Activated CD4-positive, alpha-beta T cell treated with anti-CD3 and anti-CD28 coated beads, Interleukin-2, amount 10 ng/mL, durations not matched to agents 24 days and 14 days (primary cell): ENCODE measurements at places on chromosomes 16 and 17. TPM values are rescaled to one million over a fixed set of nuclear protein-coding genes. Genes with fewer than 3 reads are reported as not detected.

C17orf67 gene
- total RNA-seq = 3.7 and 4.4 TPM in 2 replicates

ITGA2B gene
- 0.65 and 0.85 TPM in 2 replicates for total RNA-seq

CACNG1 gene
- total RNA-seq = not detected in 2 replicates

KRT35 gene
- not detected in 2 replicates for total RNA-seq

PIGQ gene
- total RNA-seq = 43.2 and 50.3 TPM in 2 replicates

DNA sequence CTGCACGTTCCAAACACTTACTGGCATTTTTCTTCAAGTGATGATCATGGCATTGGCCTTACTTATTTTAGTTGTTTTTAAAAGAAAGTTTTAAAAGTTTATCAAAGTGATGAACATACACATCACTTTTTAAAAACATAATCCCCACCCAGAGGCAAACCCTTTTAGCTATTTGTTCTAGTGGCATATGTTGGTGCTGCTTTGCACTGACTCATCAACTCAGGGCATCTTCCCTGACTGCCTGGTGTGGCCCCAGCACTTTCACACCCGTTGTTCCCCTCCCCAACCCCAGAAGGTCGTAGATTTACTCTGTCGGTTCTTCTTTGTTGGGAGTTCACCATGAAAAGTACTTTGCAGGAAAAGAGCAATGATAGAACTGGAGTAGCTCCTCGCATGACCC, 161.3 kb downstream of the RPTOR start:
- no peaks in the 10 kb centered on the region for H3K27me3 ChIP-seq
- H3K36me3 ChIP-seq = peaks cover 57% of the 10 kb centered on the region
- H3K4me1 ChIP-seq = peaks cover 72% of the 10 kb centered on the region
- no peak overlapping the region for H3K4me3 ChIP-seq
- DNase-seq = no peak

GRCh38 chr16:1674751-1675664, 3.1 kb upstream of the JPT2 start:
- H3K36me3 ChIP-seq = peaks cover 53% of the 10 kb centered on the region
- H3K4me3 ChIP-seq = no peak overlapping the region
- DNase-seq = no peak
- H3K4me1 ChIP-seq = peaks cover 18% of the 10 kb centered on the region
- no peaks in the 10 kb centered on the region for H3K27me3 ChIP-seq

GRCh38 chr17:72754513-72754912, 338.0 kb downstream of the SLC39A11 start:
- no peaks in the 10 kb centered on the region for H3K27me3 ChIP-seq
- no peak overlapping the region for H3K27ac ChIP-seq
- H3K36me3 ChIP-seq = no peaks in the 10 kb centered on the region
- no peak for DNase-seq

- H3K4me3 ChIP-seq = no peak overlapping the region
- no peak for DNase-seq
- no peaks in the 10 kb centered on the region for H3K27me3 ChIP-seq
- no peak overlapping the region for H3K27ac ChIP-seq
- no peaks in the 10 kb centered on the region for H3K36me3 ChIP-seq
These were observed 91.5 kb downstream of the NPIPB11 start for GRCh38 chr16:29315046-29315445.

GRCh38 chr16:80489173-80489572, 51.6 kb upstream of the DYNLRB2 start:
- no peak overlapping the region for H3K4me3 ChIP-seq
- DNase-seq = no peak
- no peak overlapping the region for H3K27ac ChIP-seq
- peaks cover 10% of the 10 kb centered on the region for H3K27me3 ChIP-seq

- H3K4me3 ChIP-seq = no peak overlapping the region
- no peak for DNase-seq
- H3K4me1 ChIP-seq = peaks cover 3% of the 10 kb centered on the region
- H3K27me3 ChIP-seq = no peaks in the 10 kb centered on the region
These were observed 89.4 kb downstream of the ADCY9 start for GRCh38 chr16:4026854-4027253.

DNA sequence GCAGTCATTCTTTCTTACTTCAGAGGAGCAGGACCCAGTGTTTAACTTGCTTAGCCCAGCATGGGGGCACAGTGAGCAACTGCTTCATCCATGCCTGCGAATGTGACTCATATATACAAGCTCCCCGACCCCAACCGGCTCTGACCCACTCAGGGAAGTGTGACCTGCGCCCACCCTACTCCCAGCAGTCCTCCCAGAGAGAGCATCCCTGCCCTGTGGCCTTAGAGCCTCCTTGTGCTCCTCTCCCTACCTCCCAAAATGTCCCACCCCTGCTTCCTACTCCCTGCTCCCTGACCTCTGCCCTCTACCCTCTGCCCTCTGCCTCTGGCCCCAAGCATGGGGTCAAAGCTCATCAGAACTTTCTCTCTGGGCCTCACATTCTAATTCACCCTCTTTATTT, 46.9 kb upstream of the DLX4 start:
- H3K4me1 ChIP-seq = no peaks in the 10 kb centered on the region
- H3K4me3 ChIP-seq = no peak overlapping the region
- H3K27me3 ChIP-seq = peaks cover 10% of the 10 kb centered on the region
- no peaks in the 10 kb centered on the region for H3K36me3 ChIP-seq

DNA sequence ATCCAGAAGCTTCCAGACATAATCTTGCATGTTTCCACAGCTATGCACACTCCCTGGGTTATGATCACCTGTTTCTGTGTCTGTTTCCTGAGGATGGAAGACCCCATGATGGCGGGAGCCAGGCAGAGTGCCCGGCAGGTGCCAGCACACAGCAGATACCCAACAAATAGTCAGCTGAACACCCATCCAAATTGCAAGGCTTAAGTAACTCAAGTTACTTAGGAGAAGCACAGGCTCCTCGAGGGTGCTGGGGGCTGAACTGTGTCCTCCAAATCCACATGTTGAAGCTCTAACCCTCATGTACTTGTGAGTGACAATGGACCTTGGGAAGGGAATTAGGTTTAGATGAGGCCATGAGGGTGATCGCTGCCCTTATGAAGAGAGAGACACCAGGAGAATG, 79.5 kb upstream of the DOC2B start:
- no peaks in the 10 kb centered on the region for H3K27me3 ChIP-seq
- H3K36me3 ChIP-seq = no peaks in the 10 kb centered on the region
- H3K4me3 ChIP-seq = no peak overlapping the region
- no peak for DNase-seq
- H3K4me1 ChIP-seq = no peaks in the 10 kb centered on the region

DNA sequence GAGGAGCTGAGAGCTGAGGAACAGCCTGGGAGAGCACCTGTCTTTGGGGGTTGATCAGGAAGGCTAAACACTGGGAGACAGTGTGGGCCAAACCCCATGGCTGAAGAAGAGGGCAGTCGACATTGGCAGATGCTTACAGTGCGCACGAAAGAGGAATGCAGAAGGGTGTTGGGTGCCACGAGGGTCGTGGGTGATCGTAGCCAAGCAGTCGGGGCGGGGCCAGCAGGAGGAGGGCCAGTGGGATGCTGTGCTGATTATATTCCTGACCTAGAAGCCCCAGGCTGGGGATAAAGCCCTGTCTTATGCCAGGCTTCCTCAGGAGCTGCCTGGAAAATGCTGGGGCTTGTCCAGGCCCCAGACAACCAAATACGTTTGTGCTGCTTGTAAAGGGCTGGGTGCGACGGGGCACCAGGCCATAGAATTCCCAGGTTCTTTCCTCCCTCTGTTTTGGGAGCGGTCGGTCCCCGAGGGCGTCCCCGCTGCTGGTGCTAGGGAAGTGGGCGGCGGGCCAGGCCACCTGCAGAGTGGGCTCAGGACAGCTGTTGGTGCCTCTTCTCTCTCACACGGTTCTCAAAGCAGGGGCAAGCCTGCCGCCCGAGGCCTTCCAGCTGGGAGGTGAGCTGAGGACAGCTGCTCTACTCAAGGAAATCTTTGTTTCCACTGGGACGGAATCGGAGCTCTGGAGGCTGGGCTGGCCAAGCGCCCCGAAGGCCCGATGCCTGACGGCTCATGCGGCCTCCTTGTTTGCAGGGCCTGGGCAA, 10.0 kb downstream of the C1QTNF1 start:
- peaks cover 9% of the 10 kb centered on the region for H3K27me3 ChIP-seq
- no peaks in the 10 kb centered on the region for H3K4me1 ChIP-seq
- no peak for DNase-seq
- H3K27ac ChIP-seq = no peak overlapping the region
- H3K36me3 ChIP-seq = no peaks in the 10 kb centered on the region
